ENCODE measurements at places on chromosomes 6 and 20. TPM values are rescaled to one million over a fixed set of nuclear protein-coding genes. Genes with fewer than 3 reads are reported as not detected.

Gene HLA-DPA1
- total RNA-seq: 51.0 TPM

Gene CRYBG1
- total RNA-seq: 6.4 TPM

Gene RIN2
- total RNA-seq: 54.2 TPM

Gene ULBP3
- total RNA-seq: not detected

Gene UNC93A
- total RNA-seq: not detected

Gene AIF1
- 38.5 TPM for total RNA-seq

Gene SMOC2
- total RNA-seq: 130 TPM

Gene ESR1
- total RNA-seq: 1.2 TPM

Gene SRSF12
- total RNA-seq: 1.1 TPM

Gene NRSN1
- 0.66 TPM for total RNA-seq

Gene NFATC2
- 3.5 TPM for total RNA-seq

Gene DEFB132
- not detected for total RNA-seq

Gene PABPC1L
- 9.2 TPM for total RNA-seq

Gene YWHAB
- 80.3 TPM for total RNA-seq

Measured in sigmoid colon (tissue), 7 donors.